ENCODE measurements at places on chromosomes 7 and 10.
A peak's percentile ranks its signal among the peaks of the same experiment; 100 is the strongest.

DNA sequence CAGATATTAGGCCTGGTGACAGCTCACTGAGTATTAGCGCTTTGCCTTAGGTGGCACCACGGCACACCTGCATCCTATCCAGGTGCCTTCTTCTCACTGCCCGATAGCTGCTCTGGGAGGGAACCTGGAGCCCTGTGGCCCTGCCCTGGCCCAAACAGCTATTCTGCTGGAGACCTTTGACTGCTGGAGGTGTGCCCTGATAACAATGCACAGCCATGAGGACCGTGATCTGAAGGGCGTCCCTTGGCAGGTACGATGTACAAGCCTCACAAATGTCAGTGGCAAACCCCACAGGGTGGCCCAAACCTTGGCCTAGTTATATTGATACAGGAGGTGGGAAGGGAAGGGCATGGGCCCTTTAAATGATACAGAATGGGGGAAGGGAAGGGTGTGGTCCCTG, 259.5 kb downstream of the GRID1 start:
- DNase-seq = no peak

DNA sequence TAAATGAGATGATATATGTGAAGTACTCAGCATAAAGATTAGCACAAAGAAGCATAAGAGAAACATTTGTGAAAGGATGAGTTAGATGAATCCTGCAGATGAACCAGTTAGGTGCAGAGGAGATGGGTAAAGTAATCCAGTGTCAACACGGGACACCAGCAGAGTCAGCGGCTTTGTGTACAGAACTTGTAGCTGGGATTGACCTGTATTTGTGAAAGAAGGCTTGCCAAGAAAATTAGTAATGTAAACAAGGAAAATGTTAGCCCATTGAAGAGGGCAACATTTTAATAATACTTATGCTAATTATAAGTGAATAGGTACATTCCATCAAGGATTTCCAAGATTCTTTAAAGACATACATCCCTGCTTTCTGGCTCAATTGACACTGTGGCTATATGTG, 255.7 kb downstream of the PTEN start:
- no peak for DNase-seq

DNA sequence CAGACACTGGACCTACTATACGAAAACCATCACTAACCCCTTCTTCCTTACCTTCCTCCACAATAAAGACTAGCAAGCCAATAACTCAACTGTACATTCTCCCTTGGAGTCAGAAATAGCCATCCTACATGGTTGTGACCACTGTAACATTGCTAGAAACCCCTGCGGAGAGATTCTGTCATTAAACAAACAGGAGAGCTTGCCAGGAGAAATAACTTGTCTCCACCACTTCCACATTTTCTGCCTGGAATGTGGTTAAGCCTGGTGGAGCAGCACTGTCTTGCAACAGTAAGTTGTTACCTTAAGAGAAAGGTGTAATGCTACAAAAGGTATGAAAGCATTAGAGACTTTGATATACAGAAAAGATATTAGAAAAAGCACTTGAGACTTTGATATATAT, 45.8 kb downstream of the THSD7A start:
- no peak for DNase-seq

- no peak for DNase-seq
These were observed 110.4 kb downstream of the OSBPL3 start for GRCh38 chr7:24869572-24869971.

DNA sequence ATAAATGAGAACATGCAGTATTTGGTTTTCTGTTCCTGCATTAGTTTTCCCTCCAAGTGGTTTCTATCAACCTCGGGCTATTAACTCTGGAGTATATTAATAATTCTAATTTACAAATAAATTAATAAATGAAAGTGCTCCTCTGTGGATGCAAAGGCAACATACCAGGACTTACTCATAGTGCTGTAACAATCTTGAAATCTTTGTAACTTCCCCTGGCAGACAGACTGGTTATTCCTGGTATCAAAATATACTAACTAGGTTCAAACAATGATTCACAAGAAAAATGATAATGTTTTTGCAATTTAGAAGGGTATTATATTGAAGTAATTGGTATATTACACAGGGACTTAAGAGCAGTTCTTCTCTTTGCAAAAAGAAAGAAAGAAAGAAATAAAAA, 177.2 kb downstream of the FANK1 start:
- no peak for DNase-seq

DNA sequence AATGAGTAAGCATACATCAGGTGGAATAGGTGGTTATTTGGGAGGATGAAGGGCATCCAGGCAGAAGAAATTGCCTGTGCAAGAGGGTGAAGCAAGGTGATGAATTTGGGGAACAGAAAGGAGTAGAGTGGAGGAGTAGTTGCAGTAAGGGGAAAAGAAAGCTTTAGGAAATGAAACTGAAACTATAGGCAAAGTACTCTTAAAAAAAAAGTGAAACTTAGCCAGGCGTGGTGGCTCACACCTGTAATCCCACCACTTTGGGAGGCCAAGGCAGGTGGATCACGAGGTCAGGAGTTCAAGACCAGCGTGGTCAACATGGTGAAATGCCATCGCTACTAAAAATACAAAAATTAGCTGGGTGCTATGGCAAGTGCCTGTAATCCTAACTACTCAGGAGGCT, 17.6 kb downstream of the NUP205 start:
- peak; percentile 58 for DNase-seq

DNA sequence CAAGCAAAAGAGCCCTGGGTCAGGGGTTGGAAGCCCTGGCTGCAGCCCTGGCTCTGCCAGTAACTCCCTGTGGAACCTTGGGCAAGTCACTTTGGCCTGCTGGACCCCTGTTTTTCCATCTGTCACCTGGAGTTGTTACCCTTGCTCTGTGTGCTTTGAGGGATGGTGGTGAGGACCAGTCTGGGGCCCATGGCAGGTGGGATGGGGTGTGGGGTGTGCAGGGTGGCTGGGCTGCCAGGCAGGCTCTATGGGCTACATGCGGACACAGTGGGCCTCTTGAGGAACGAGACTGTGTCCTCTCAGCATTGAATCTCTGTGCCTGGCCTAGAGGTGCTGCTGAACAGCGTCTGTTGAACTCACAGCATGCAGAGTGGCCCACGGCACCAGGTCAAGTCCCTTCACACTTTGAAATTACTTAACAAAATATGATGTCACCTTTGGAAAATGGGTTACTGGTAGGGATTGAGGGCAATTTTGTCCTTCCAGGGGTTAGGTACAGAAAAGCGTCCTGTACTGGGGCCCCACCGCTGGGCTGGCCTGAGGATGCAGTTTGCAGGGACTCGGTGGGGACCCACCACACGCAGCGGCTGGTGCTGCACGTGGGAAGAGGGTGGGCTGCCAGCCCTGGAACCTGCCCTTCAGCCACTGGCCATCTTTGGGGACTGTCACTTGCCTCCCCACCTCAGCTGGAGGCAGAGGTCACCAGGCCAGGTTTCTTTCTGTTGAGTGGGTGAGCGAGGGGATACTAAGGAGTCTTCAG, 45.3 kb downstream of the PRF1 start:
- no peak for DNase-seq

DNA sequence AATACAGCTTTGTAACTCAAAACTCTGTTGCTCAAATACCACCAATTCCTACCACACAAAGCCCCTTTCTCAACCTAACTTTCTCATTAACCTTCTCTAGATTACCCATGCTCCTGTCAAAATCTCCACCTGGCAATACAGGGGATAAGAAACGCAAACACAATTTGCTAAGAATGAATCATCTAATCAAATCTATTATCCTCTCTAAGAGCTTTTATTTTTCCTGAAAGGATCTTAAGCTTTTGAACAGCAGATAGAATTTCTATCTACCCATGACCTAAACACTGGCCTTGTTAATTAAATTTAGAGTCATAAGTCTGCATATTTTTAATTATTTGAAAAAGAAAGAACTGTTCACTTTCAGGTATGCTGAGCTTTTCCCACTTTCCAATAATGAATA, 98.3 kb downstream of the HBP1 start:
- no peak for DNase-seq

DNA sequence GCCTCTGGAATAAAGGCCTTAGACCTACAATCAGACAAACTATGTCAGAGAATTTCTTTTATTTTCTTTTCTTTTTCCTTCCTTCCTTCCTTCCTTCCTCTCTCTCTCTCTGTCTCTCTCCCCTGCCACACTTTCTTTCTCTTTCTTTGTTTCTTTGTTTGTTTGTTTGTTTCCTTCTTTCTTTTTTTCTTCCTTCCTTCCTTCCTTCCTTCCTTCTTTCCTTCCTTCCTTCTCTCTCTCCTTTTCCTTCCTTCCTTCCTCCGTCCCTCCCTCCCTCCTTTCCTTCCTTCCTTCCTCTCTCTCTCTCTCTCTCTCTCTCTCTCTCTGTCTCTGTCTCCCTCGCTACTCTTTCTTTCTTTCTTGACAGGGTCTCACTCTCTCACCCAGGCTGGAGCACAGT, 242.6 kb downstream of the GATA3 start:
- no peak for DNase-seq

- DNase-seq = no peak
These were observed 11.5 kb downstream of the KLF6 start for GRCh38 chr10:3773460-3774017.

- peak; percentile 55 for DNase-seq
These were observed 63.6 kb upstream of the EFCAB10 start for GRCh38 chr7:105644937-105645336.

GRCh38 chr10:47435081-47435480, 48.8 kb downstream of the ANXA8 start:
- no peak for DNase-seq

DNA sequence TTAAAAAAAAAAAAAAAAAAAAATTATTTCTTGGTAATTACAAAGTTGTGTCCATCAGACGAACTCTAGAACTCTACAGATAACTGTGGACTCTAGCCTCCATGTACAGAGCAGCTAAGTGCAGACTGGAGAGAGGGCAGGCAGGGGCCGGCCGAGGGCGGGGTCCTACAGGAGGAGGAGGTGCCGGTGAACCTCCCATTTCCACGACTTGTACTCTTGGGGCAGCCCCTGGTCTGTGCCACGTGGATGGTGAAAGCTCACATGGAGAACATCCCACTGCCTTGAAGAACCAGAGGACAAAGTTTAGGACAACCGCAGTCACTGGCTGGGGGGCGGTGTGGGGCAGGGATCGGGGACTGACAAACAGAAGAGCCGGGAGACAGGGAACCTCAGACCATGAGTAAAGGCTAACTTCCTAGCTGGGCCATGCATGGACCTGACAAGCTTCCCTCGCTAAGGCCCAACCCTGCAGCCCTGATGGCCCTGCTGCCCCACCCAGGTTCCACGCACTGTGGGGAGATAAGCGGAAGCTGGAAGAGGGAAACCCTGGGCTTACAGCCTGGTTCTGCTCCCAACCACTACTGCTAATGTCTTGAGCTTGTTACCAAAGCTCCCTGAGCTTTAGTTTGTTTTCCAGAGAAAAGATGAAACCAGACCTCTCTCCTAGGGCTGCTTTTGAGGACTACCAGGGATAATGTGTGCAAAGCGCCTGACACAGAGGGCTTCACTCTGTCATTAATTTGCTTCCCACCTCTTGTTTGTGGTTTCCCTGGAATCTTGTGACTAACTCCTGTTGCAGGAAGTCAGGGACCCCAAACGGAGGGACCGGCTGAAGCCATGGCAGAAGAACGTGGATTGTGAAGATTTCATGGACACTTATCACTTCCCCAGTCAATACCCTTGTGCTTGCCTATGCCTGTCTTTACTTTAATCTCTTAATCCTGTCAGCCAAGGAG, 16.1 kb upstream of the SEC61G start:
- no peak for DNase-seq

DNA sequence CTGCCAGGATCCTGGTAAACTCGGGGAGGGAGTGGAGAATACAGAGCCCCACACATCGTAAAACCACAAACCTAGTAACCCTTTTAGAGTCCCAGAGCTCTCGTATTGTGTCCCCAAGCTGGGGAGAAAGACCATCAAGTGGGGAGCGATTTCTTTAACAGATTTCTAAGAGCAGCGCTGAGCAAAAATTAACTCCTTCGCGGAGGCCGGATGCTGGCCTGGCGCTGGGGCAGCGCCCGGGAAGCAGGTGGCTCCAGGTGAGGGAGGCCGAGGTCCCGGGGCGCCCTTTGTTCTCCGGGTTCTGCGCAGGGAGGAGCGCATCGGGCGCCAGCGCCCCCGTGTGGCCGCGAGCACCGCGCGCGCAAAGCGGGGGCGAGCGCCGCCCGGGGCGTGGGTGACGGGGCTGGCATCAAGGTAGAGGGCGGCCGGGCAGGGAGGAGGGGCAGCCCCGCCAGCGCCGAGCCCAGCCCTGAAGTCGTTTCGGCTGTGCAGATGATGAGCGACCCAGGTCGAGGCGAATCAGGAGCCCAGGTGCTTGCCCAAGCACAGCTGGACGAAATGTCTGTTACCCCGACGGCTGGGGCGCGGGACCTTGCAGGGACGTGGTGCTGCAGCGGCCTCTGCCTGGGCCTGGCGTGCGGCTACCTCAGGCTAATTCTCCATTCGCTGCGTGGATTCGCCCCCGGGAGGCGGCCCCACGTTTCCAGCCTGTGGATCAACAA, 10.4 kb upstream of the FGFR2 start:
- no peak for DNase-seq

DNA sequence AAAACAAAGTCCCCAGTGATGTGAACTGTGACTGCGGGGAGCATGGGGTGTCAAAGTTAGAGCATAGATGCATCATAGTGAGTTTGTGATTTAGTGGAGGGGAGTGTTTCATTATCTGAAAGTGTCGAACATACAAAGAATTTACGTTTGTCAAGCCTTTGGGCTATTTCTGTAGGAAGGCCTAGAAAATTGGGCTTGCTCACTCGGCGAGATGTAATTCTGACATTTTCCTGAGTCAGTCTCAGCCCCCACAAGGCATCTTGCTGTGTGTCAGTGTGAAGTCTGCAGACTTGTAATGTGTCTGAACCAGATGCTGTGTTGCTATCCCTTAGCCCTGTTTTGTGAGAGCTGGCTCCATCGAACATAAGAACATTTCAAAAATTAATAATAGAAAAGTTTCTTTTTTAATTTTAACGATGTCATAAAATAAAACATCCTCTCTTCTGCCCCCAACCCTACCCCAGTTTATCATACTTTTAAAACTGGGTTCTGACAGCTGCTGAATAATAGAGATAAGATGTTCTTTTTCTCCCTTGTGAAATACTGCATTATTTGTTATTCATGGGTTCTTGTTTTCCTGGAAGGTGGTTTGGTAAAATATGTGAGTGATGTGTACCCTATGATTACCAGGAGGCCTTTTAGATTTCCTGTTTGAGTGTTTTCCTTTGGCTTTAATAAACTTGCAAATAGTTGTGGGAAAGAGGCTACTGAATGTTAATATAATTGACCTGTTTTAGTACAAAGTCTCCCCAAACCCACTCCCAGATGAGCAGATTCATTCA, 207.4 kb downstream of the GPR158 start:
- no peak for DNase-seq

GRCh38 chr10:42738679-42739078, 43.9 kb upstream of the BMS1 start:
- DNase-seq = no peak

GRCh38 chr10:35487336-35488034, 117.7 kb upstream of the GJD4 start:
- DNase-seq = peak; percentile 39

GRCh38 chr7:146503844-146504243, 387.2 kb downstream of the CNTNAP2 start:
- no peak for DNase-seq

- no peak for DNase-seq
These were observed 5.4 kb downstream of the TRDMT1 start for GRCh38 chr10:17196045-17196444.
